ENCODE measurements at places on chromosomes 5 and 9. TPM values are rescaled to one million over a fixed set of nuclear protein-coding genes. Genes with fewer than 3 reads are reported as not detected.

Gene DMRT3
- not detected for total RNA-seq

Gene DOLK
- 45.6 TPM for total RNA-seq

GRCh38 chr5:32865475-32865874, 154.4 kb downstream of the NPR3 start:
- no peak for DNase-seq

- DNase-seq, result peak; percentile 92
Observed at GRCh38 chr9:23826120-23826629, at the start of gene ELAVL2. Gene ELAVL2, minus strand, starts transcription at chr9:23826240. Its CDS starts 64,006 bp downstream, at chr9:23762234.

DNA sequence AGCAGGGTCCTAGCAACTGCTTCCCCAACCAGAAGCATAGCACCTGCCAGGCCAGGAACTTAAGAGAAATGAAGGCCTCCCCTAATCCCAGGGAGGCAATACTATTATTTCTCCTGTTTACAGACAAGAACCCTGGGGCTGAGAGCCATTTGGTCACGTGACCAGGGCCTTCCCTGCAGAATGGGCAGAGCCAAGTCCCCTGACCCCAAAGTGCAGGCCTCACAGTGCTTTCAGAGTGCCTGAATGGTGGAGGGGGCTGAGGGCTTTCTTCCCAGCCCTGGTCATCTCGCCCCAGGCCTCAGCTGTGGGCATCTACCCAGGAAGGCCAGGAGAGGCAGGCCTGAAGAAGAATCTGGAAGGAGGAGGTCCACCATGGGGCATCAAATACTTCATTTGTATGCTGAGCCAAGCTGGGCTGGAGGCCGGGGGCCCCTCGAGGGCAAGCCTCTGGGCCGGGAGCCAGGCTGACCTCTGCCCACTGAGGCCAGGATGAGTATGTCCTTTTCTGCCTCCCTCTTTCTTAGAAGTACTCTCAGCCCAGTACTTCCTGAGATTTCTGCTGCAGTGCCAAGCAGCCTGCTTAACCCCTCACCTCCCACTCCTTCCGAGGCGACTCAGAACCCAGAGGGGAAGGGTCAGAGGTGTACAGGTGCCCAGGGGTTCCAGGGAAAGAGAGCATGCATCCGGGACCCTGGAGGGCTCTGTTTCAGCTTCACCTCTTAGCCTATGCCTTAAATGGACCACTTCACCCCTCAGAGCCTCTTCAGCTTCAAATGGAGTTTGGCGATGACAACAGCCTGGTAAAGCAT, 18.9 kb upstream of the DUSP1 start:
- no peak for DNase-seq

DNA sequence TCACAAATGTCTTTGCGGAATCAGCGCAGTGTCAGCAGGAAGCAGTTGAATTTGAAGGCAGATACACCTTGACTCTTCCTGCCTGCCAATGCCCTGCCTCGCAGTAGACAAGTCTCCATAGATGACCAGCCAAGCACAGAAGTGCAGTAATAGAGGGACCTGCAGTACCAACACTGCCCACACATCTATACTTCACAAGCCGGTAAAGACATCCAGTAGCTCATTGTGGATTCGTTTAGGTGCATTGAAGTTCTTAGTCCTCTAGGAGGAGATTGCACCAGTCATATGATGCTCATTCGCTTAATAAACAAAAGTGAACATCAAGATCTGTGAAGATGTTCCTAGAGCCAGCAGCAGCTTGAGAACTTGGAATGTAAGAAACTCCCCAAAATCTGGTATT, 7.1 kb upstream of the IFNA2 start:
- peak; percentile 15 for DNase-seq

Gene CHSY3
- 3.9 TPM for total RNA-seq

Gene RGP1
- total RNA-seq, result 10.6 TPM

Gene SPINK6
- total RNA-seq, result not detected

GRCh38 chr9:36136894-36137391, 410 bp downstream of the GLIPR2 start:
- peak; percentile 14 for DNase-seq

GRCh38 chr9:121353241-121354061, 16.6 kb downstream of the STOM start:
- no peak for DNase-seq

GRCh38 chr9:82410306-82410705, 421.7 kb downstream of the SPATA31D1 start:
- DNase-seq, result no peak

Gene TMOD1
- 5.2 TPM for total RNA-seq

DNA sequence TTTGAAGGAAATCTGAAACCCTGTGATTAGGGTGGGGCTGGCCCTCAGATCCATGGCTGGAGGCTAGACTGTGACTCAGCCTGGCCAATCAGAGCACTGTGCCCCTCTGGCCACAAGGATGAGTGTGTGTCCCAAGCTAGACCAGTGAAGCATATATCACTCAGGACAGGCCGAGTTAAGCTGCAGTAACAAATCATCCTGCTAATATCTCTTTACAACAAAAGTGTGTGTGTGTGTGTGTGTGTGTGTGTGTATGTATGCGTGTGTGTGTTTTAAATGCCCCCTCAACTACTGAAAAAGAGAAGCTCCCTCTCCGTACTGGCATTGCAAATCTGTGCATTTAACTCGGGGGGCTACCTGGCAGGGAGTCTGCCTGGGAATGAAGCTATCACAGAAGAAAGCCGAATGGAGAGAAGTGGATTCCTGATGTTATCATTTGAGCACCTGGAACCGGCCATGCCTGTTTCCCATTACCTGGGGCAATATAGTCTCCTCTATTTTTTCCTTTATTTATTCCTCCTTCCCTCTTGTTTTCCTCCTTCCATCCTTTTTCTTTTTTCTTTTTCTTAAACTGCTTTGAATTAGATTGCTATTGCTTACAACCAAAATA, 25.6 kb downstream of the STC2 start:
- DNase-seq, result peak; percentile 27

All from dermis blood vessel endothelial cell (primary cell).